GM03348 (cell line): ENCODE measurements at places on chromosomes 12 and 14.

GRCh38 chr12:67633708-67634107, 14.8 kb upstream of the DYRK2 start:
- no peak for DNase-seq

GRCh38 chr12:15754233-15754632, 35.0 kb downstream of the EPS8 start:
- DNase-seq: peak; percentile 47

GRCh38 chr14:34775922-34776321, 61.5 kb upstream of the CFL2 start:
- no peak for DNase-seq

DNA sequence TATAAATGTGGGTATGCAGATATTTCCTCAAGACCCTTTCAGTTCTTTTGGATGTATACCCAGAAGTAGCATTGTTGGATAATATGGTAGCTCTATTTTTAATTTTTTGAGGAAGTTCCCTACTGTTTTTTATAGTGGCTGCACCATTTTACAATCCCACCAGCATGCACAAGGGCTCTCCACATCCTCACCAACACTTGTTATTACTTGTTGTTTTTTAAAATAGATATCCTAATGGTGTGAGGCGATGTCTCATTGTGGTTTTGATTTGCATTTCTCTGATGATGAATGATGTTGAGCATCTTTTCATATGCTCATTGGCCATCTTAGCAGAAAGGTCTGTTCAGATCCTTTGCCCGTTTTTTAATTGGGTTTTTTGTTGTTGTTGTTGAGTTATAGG, 47.1 kb downstream of the DIP2B start:
- DNase-seq: no peak

DNA sequence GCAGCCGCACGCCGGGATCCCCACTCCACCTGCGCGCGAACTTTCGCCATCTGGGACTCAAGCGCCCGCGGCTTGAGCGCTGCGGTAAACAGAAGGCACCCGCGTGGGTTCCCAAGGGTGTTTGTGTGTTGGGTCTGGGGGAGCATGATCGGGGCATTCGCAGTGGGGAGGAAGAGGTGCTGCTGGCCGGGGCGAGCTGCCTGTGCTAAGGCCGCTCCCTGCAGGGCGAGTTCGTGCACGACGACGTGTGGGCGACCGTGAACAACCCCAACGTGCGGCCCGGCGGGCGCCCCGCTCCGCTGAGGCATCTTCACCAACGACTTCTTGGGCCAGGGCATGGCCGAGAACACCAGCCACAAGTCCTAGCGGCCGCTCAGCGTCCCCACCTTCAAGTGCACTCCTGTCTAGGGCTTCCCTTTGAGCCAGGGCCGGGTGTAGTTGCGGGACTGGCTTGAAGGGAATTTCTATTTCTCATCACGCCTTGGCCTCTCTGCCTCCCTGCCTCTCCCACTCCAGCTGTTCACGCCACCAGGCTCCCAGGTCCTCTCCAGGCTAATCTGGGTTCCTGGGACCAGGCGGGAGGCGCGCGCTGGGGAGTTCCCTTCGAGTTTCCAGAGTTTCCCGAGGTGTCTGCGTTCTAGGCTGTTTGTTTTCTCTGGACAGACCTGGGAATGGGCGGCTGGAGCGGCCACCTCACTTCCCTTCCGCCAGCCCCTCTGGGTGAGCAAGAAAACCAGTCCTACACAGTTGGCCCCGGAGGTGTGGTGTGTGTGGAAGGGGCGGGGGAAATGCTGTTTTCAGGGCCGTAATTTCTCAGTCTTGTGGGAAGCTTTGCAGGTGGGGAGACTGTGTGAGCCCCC, 417.8 kb upstream of the TMTC1 start:
- DNase-seq: no peak

- no peak for DNase-seq
These were observed 747.4 kb downstream of the VRK1 start for GRCh38 chr14:97544571-97544970.

GRCh38 chr12:130987151-130987931, 33.6 kb downstream of the ADGRD1 start:
- DNase-seq: no peak

DNA sequence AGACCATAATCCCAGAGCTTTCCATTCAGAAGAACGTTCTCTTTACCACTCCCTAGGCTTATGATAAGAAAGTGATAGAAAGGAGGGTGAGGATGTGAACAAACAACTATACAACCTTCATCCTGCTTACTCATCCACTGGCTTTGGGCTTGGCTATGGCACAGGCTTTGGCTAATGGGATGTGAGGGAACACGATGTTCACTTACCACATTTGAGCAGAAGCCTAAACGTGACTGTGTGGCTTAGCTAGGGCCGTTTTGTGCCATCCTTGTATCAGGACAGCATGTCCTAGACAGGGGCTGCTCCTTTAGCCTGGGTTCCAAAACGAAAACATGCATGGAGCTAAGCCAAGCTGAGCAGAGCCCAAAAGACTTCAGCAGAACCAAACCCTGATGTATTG, 118.6 kb upstream of the CCDC175 start:
- no peak for DNase-seq

- DNase-seq: no peak
These were observed 198.1 kb downstream of the SEC23A start for GRCh38 chr14:38904959-38905358.

DNA sequence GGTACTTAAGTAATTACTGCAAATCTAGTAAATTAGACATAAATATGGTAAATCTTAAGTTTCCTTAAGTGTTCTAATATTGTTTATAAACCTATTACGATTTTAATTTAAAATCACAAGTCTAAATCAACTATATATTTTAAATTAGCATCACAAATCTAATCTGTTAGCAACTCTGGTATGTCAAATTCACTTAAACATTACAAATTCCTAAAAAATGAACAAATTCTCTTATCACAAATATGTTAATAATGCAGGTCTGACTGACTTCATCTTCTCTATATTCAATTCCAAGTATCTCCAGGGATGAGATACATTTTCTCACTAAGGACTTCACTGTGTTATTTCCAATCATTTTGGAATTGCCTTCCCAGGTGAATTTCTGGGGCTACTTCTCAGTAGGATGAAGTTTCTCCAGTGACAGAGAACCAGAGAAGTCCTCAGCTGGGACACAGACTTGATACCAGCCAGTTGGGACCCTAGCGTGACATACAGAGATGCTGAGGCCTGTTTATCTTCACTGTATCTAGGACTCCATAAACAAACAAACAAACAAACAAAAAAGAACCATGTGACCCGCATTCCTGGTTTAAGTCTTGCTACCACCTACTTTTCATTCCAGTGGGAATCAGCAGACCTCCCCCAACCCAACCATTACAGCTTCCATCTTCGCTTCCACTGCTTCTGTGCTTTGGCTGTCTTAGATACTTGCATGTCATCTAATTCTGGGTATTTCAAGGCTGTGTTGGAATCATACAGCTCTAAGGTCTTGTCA, 21.8 kb downstream of the CFAP251 start:
- no peak for DNase-seq

- no peak for DNase-seq
These were observed 203.6 kb downstream of the GXYLT1 start for GRCh38 chr12:41941079-41941478.

DNA sequence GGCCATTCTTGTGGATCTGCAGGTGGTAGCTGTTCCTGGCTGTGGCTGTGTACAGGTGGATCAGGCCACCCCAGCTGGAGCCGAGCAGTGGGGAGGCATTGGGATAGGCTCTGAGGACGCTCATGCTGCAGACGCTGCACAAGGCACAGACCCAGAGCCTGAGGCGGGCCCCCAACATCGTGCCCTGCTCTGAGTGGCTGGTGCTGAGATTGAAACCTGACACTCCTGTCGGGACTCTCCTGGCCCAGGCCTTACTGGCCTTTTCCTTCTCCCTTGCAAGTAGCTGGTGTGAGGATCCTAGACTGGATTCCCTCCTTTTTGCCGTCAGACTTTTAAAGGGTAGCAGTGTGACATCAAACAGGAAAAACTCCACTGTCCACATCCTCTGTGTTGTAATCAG, at the start of gene FGF23:
TSS of gene FGF23 (minus strand) at position 308 of the 400 bp plus-strand sequence. CDS start at position 178, 130 bp downstream.
- DNase-seq: peak; percentile 24

DNA sequence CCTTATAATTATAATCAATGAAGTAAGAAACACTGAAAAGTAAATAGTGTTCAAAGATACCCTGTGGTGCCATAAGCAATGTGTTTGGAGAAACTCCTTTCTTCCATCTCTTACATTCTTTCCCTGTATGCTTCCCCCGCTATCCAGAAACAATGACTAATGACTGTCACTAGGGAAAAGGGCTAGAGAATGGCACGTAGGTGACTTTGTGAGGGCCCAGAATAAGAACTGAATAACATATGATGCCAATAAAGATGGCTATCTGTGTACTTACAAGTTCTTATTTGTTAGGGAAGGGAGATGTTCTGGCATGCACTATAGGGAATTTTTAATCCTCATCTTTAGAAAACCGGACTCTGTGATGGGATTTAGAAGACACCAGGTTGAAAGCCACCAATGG, 4.7 kb upstream of the KRT7 start:
- DNase-seq: no peak
